CD14-positive monocyte (primary cell): ENCODE measurements at places on chromosomes 12 and 14. TPM values are rescaled to one million over a fixed set of nuclear protein-coding genes. Genes with fewer than 3 reads are reported as not detected.

CHGA gene
- polyA plus RNA-seq = not detected

ACSM4 gene
- polyA plus RNA-seq = not detected

C12orf50 gene
- polyA plus RNA-seq = not detected in 2 replicates

WIF1 gene
- polyA plus RNA-seq = not detected in 2 replicates

PTGDR gene
- not detected for polyA plus RNA-seq

ACTN1 gene
- polyA plus RNA-seq = 66.5 and 69.4 TPM in 2 replicates

CCDC38 gene
- not detected in 2 replicates for polyA plus RNA-seq

KRT85 gene
- polyA plus RNA-seq = not detected

CLEC1A gene
- 0.90 TPM for polyA plus RNA-seq
